ENCODE measurements at places on chromosomes 2 and 18.

GRCh38 chr18:49767111-49768050, 46.0 kb downstream of the ACAA2 start:
- DNase-seq: no peak

GRCh38 chr2:2842466-2842865, 511.4 kb upstream of the MYT1L start:
- DNase-seq: no peak

DNA sequence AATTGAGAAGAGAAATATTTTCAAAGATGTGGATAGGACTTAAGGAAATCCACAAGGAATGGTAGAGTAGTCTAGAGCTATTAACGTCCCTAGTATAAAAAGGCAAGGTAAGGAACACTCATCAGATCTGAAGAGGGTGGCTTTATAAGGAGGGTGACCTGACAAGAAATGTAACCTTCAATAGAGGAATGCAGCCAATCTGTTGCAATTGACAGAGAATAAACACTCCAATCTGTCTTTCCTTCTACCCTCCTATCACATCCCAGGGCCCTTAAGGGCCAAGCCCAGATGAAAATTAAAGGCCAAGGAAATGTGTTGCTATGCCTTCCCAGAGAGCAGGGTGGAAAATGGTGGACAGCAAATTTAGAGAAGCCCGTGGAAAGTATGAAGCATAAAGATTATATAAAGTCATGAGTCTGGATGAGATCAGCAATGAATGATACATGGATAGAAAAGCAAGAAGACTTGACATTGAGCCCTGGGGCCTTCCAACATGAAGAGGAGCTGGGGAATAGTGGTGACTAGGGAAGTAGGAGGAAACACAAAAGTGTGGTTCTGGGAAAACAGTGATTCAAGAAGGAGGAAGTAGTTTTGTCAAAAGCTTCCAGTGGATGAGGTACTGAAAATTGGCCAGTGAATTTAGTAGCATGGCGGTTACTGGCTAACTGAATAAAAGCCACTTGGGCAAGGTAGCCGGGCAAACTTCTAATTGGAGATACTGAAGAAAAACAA, 270.6 kb upstream of the TANK start:
- DNase-seq: no peak

- no peak for DNase-seq
Observed at GRCh38 chr2:205531072-205531471, 151.2 kb upstream of the NRP2 start.

DNA sequence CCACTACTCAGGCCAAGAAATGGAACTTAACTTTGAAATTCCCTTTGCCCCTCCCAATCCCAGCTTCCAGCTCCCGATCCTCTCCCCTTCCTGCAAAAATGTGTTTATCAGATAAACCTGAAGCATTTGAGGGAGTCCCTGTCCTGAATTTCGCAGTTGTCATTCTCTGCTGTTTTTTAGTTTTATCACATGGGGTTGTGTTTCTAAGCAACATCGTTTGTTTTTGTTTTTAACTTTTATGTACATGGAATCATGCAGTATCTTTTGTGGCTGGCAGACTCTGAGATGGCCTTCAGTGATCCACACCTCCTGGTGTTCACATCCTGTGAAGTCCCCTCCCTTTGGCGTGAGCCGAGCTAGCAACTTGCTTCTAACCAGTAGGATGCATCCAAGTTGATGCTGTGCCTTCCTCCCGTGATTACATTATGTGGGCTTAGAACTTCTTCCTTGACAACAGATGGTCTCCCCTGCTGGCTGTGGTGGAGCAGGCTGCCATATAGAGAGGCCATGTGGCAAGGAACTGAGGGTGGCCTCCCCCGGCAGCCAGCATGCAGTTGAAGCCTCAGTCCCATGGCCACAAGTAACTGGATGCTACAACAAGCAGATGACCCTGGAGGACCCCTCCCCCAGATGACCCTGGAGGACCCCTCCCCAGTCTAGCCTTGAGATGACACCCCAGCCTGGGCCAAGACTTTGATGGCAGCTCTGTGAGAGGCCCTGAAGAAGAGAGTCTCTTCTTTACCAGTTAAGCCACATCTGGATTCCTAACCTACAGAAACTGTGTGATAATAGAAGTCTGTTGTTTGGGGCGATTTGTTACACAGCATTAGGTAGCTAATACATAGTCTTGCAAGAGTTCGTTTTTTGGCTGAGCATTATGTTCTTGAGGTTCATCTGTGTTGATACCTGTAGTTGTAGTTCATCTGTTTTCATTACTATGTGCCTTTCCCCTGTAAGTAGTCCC, 27.7 kb downstream of the SH3BP4 start:
- DNase-seq: no peak

DNA sequence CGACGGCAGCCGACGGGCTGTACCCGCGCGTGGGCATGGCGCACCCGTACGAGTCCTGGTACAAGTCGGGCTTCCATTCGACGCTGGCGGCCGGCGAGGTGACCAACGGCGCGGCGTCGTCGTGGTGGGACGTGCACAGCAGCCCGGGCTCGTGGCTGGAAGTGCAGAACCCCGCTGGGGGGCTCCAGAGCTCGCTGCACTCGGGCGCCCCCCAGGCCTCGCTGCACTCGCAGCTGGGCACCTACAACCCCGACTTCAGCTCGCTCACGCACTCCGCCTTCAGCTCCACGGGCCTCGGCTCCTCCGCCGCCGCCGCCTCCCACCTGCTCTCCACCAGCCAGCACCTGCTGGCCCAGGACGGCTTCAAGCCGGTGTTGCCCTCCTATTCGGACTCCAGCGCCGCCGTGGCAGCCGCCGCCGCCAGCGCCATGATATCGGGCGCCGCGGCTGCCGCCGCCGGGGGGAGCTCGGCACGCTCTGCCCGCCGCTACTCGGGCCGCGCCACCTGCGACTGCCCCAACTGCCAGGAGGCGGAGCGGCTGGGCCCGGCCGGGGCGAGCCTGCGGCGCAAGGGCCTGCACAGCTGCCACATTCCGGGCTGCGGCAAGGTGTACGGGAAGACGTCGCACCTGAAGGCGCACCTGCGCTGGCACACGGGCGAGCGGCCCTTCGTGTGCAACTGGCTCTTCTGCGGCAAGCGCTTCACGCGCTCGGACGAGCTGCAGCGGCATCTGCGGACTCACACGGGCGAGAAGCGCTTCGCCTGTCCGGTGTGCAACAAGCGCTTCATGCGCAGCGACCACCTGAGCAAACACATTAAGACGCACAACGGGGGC, 2.0 kb downstream of the SP9 start:
- DNase-seq: peak; percentile 55

DNA sequence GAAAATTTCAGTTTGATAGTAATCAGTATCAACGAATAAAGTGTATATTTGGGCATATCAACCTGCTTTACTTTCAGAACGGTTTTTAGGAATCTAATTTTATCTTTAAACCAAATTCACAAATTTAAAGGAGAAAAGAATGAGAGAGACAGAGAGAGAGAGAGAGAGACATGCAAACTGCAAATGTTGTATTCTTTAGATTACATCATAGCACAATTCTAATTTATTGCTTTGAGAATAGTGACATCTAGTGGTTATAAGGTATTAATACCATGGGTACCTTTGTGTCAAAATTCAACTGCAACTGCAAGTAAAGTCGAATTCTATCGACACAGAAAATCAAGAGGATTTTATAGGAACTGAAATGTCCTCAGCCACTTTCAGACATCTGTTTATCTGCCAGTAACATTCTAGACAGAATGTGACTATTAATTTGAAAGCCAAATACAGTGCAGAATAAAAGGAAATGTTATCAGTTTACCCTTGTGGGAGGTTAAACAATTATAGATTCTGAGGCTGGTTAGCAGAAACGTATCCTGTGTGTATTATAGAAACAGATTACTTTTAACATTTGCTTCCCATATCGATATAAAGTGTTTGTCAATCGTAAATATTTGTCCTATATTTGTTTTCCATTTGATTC, 529.8 kb upstream of the VRK2 start:
- DNase-seq: peak; percentile 31

GRCh38 chr2:120703330-120703994, 32.2 kb upstream of the GLI2 start:
- DNase-seq: no peak
